ENCODE measurements at places on chromosomes 2 and 18.

DNA sequence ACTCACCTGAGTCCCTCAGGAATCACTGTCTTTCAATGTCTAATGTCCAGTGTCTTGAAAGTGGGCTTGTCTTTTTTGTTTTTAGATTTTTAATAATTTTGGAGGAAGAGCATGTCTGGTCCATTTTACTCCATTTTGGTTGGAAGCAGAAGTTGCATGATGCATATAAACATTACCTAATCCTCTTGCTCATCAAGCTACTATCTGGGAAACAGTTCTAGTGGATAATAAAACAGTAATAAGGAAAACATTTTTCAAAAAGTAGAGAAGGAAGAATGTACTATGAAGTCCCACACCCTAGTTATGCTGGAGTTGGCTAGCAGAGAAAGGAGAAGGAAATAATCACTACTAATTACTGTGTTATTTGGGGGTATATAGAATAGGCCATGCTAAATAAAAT lies 263.7 kb downstream of the ETAA1 start:
- DNase-seq, result no peak

GRCh38 chr2:37080689-37081088 lies 3.5 kb downstream of the HEATR5B start:
- no peak for DNase-seq

- DNase-seq, result no peak
Observed at GRCh38 chr18:11741505-11742145, 52.6 kb downstream of the GNAL start.

- DNase-seq, result no peak
Observed at GRCh38 chr2:85861180-85861579, 27.6 kb downstream of the ST3GAL5 start.

- no peak for DNase-seq
Observed at GRCh38 chr18:74342416-74343043, 26.9 kb downstream of the C18orf63 start.

- no peak for DNase-seq
Observed at GRCh38 chr18:36706134-36706881, 122.5 kb downstream of the TPGS2 start.

- no peak for DNase-seq
Observed at GRCh38 chr2:84290537-84290936, 168.5 kb downstream of the SUCLG1 start.
